ENCODE measurements at places on chromosomes 12 and 14.

DNA sequence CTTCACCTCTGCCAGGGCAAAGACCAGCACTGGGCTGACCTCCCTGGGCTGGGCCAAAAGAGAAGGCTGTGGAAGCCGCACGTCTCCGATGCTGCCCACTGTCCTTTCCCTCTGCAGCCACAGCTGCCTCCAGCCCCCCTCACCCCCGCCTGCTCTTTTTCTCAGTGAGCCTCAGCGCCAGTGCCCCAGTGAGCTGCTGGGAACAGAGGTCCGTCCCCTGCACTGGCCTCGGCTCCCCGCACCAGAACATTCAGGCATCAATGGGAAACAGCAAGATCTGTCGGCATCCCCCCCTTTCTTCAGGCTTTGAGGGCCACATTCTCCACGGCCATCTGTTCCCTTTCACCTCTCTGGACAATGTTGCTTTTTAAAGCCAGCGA, 398.1 kb downstream of the ZFP36L1 start:
- no peak for DNase-seq

DNA sequence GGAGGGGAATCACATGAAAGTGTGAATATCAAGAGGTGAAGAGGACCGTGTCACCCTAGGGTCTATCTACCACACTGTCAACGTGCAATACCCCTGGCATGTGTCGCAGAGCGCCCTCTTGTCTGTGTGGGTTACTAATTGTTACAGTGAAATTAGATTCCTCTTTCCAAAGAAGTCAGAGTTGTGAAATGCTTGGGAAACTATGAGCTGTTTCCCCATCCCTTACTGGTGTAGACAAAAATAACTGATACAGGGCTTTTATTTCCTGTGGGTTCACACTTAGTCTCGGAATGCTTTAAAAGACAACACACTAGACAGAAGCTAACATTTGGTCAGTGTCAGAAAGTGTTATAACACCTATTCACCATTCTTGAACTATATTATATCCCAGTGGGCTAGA, 597.3 kb downstream of the NRXN3 start:
- no peak for DNase-seq

DNA sequence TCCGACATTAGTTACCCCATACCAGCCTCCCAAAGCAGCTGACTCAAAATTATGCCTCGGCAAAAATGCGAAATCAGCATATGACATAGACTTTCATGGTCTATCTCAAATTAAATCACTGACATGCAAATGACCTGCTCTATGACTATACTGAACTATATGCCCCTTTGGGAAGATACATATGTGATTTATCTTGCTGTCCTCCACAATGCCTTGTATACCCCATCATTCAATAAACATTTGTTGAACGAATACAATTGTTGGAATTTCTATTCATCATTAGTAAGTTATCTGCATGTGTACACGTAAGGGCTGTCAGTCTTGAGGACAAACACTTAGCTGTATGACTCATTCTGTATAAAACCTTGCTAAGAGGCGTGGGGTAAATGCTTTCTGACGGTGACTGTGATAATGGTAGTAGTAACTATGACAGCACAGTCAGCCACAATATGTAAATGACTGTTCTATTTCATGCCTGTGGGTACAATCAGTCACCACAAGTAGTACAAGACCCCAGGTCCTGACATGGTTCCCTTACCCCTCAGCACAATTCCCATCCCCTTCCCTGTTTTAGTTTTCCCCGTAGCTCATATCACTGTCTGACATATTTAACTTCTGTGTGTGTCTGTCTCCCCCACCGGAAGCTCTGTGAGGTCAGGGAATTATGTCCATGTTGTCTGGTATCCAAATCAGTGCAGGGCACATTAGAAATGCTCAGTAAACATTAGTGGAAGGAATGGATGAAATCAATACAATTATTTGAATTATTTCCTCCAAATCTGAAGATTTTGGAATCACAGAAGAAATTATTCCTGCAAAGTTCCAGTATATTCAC, 42.8 kb downstream of the STXBP6 start:
- DNase-seq = no peak

DNA sequence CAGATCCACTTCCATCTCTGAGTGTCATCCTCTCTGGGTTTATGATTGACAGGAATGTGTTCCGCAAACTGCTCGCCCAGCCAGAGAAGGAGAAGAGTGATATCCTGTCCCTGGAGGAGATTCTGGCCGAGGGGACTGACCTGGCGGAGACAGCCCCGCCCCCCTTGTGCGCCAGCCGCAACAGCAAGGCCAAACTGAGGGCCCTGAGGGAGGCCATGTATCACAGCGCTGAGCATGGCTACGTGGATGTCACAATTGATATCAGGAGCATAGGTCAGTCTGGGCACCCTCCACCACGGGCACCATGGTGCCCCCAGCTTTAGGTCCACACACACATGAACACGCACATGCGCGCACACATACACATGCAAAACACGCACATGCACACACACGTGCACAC, 67.5 kb upstream of the PWP1 start:
- no peak for DNase-seq

DNA sequence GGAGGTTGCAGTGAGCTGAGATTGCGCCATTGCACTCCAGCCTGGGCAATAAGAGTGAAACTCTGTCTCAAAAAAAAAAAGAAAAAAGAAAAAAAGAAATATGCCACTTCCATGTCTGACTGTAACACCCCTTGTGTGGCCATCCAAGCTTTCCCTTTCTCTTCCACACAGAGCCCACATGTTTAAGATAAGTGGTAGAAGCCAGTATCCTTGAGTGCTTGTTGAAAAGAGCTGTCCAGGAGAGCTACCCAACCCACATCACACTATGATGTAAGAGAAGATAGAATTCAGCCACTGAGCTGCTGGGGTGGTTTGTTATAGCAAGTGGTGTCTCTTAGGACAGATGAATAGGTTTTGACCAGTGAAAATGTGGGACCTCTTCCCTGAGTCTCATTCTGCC, 82.1 kb downstream of the ZNF664 start:
- DNase-seq = no peak

DNA sequence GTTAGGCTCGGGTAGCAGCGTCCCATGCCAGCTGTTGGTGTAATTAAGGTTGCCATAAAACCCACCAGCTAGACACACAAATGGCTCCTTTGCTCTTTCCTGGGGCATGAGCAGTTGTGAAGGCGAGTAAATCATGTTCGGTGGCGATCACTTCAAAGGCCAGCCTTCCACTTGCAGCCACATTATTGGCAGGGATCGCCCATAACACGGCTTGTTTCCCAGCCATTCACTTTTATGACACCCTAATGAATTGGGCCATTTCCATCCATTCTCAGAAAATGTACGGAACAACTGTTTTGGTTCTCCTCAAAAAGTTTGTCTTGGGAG, 63.4 kb downstream of the BEGAIN start:
- no peak for DNase-seq

DNA sequence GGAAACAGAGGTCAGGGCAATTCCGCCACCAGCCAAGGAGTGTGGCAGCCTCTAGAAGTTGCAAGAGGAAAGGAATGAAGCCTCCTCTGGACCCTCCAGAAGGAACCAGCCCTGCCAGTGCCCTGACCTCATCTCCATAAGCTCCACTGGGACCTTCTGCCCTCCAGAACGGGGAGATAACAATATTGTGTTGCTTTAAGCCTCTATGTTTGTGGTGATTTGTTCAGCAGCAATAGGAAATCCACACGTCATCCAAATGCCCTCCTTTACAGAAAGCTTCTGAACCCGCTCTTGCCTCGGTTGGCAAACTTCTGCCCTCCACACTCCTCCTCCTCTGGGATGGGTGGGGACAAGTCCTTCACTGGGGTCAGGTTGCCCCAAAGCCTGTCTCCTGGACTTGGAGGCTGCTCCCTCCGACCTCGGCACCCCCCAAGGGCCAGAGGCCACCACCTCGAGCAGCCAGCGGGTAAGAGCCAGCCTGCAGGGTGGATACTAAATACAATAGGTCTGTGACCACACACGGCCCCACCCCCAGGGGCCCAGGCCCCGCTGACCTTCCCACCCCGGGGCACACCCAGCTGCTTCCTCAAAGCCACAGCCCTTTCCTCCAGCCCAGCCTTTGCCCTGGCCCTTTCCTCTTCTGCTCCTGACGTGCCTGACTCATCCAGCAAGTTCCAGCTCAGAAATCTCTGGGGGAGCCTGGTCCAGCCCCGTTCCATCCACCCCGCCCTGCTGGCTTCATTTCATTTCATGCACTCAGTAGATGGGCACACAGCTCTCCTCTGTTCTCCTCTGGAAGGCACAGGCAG, 58.7 kb upstream of the NCOR2 start:
- DNase-seq = no peak

DNA sequence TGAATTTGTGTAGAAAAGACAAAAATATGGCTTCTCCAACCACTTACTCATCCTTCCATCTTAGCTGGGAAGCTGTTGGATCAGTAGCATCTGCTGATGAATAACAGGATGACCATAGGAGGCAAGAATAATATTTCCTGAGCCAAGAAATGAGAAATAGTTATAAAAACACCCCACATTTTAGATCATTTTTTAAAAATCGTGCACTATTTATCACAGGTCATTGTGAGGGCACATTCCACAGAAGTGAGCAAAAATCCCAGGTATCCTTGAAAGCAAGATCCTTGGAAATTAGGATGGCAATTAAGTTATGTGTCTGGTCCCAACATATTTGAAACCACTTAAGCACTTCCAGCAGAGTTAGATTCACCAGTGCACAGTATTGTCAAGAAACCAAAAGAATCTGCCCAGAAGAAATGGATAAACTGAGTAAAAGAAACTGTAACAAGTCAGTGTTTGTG, 8.4 kb downstream of the FAR2 start:
- no peak for DNase-seq

DNA sequence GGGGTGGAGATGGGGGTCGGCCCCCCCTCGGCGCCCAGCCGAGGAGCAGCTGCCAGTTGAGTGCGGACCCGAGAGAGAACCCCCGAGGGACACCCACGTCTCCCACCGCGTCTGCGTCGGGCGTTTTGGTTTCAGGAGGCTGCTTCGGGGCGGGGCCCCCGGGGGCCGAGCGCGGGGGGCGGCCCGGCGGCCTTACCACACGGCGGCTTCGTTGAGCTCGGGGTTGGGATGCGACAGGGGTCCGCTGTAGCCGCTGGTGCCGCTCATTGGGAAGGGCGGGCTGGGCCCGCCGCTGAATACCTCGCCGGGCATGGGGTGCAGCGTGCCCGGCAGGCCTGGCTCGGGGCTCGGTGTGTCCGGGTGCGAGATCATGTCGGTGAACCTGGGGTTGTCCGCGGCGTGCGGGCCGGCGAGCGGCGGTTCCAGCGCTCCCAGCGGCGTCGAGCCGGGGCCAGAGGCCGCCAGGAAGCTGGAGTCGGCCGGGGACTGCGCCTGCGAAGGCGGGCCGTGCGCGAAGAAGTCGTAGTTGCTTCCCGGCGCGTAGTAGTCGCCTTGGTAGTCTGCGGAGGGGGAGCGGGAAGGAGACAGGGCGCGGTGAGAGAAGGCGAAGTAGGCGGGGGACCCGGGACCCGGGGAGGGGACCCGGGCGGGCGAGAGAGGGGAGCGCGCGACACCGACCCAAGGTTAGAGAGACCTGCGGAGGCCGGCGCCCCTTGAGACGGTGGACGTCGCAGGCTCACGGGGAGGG, 8.5 kb downstream of the LHX5 start:
- DNase-seq = no peak

DNA sequence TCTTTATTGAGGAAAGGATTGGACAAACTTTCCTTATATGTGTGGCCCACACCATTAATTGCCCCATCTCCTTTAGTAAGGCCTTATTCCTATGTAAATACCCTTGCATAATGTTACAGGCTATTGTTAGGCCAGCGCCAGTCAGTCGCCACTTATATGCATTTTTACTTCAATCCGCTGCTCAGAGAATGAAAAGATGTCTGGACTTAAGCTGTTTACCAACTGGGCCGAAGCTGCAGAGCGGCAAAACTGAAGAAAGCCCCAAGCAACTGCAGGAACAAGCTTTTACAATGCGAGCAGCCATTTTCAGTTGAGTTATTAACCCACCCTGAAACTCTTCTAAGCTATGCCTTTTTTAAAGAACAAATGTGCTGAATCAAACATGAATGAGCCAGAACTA, 92.1 kb upstream of the OTX2 start:
- DNase-seq = no peak

GRCh38 chr12:80936353-80936641, 1.4 kb downstream of the LIN7A start:
- no peak for DNase-seq

- no peak for DNase-seq
Observed at GRCh38 chr14:32047791-32048190, 29.3 kb upstream of the ARHGAP5 start.

- DNase-seq = no peak
Observed at GRCh38 chr12:130764073-130764472, 48.0 kb upstream of the RIMBP2 start.

DNA sequence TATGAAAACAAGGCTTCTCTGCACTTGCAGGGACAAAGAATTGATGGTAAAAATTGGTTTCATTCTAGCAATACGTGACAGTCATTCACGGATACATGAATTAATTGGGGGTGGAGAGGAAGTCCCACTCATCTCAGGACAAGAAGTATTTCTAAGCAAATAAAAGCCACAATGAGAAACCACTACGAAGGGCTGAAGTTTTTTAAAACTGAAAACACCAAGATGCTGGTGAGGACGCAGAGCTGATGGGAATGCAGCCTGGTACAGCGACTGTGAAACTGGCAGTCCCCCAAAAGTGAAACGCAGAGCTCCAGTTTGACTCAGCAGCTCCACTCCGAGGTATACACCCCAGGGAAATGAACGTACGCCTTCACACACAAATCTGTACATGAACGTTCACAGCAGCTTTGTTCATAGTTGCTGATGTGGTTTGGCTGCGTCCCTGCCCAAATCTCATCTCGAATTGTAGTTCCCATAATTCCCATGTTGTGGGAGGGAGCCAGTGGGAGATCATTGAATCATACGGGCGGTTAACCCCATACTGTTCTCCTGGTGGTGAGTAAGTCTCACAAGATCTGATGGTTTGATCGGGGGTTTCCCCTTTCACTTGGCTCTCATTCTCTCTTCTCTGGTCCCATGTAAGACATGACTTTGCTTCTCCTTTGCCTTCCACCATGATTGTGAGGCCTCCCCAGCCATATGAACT, 89.0 kb downstream of the SCARB1 start:
- no peak for DNase-seq

All from cortex of kidney (tissue), 1 donor.